Stimulated activated CD8-positive, alpha-beta memory T cell treated with anti-CD3 and anti-CD28 coated beads, Interleukin-15, amount 100 ng/mL, for 4 hours (primary cell): ENCODE measurements at places on chromosomes 12 and 14.

- DNase-seq: no peak
Observed at GRCh38 chr12:31020385-31021166, 53.1 kb upstream of the DDX11 start.

GRCh38 chr14:87233806-87234384 is 759.1 kb downstream of the GALC start:
- DNase-seq: no peak

- DNase-seq: no peak
Observed at GRCh38 chr14:35929186-35929585, 103.0 kb downstream of the BRMS1L start.

GRCh38 chr14:31549817-31550216 is 11.4 kb upstream of the NUBPL start:
- no peak for DNase-seq

DNA sequence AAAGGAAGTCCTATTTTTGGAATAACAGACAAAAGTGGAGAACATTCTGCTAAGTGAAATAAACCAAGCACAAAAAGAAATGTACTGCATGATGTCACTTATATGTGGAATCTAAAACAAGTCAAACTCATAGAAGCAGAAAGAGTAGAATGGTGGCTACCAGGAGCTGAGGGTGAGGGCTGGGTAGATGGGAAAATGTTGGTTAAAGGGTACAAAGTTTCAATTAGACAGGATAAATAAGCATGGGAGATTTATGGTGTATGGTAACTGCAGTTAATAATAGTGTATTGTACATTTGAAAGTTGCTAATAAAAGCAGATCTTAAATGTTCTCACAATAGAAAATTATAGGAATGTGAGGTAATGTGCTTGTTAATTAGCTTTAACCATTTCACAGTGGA is 12.8 kb downstream of the LUM start:
- no peak for DNase-seq

GRCh38 chr14:55125403-55125802 is 3.6 kb upstream of the LGALS3 start:
- no peak for DNase-seq

- no peak for DNase-seq
Observed at GRCh38 chr14:29716150-29716549, 211.5 kb downstream of the PRKD1 start.

- no peak for DNase-seq
Observed at GRCh38 chr12:29650371-29650770, 133.4 kb downstream of the TMTC1 start.

DNA sequence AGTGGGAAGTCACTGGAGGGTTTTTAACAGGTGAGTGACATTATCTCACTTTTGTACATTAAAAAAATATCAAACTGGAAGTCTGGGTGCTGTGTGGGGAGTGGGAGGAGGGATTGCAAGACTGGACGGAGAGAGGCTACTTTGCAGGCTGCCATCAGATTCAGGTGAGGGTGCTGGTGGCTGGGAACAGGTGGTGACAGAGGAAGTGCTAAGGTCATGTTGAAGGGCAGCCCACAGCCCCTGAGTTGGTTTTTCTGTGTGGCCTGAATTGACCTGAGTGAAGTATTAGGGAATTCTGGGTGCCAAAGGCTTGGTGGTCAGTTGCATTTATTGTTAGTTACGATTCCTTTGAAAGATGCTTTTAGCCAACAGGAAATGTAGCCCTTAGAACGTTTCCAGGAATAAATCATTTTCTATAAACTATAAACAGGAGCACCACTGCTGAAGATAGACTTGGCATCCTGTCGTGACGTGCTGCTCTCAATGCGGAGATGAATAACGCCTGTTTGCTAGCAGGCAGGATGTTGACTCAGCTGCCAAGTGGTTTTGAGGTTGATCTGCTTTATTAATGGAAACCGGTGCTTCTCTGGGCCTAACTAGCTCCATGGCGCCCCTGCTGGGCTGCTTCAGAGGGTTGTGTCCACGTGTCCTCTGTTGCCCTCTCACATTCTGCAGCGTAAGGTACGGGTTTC is 707.5 kb upstream of the TMEM132C start:
- no peak for DNase-seq

GRCh38 chr12:38279756-38280155 is 36.8 kb upstream of the ALG10B start:
- DNase-seq: no peak

DNA sequence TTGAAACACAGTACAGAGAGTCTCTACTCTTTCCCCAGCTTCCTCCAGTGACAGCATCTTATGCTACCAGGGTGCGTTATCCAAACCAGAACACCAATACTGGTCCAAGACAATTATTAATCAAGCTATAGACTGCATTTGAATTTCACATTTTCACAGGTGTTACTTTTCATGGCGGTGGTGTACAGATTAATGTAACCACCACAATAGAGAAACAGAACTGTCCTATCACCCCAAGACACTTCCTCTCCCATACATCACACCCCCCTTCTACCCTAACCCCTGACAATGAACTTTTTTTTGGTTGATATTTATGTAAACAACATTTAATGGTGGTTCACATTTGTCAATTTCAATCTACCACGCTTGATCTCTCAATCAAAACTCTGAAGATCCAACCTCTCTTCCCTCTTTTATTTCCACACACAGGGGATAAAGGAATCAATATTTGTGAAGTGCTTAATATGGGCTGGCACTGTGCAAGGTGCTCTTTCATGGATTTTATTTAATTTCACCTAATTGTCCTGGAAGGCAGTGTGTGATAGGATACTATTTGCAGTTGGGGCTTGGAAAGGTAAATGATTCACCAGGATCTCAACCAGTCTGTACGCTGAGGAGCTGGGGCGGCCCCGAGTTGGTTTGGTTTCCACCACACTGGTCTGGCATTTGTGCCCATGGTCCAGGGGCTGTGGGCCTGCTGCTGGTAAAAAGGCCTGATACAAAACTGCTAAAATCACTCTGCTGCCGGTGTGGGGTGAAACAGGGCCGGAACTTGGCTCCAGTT is 54.6 kb upstream of the DICER1 start:
- DNase-seq: no peak

DNA sequence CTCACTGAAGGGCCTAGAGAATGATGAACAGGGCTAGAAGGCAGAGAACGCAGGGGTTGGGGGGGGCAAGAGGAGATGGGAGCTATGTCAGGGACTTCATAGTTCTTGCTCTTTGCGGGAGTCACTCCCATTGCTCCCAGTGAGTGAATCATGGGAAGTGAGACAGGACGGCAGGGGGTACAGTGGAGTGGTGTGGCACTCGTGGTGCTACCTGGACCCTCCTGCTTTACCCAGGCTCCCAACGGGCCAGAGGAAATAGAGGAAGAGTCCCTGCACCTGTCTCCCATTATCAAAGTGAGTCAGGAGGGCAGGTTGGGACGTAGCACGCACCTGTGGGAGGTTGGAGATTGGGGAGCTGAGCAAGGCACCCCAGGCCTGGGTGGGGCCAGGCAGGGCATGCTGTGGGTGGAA is 1.3 kb upstream of the KRT8 start:
- no peak for DNase-seq

DNA sequence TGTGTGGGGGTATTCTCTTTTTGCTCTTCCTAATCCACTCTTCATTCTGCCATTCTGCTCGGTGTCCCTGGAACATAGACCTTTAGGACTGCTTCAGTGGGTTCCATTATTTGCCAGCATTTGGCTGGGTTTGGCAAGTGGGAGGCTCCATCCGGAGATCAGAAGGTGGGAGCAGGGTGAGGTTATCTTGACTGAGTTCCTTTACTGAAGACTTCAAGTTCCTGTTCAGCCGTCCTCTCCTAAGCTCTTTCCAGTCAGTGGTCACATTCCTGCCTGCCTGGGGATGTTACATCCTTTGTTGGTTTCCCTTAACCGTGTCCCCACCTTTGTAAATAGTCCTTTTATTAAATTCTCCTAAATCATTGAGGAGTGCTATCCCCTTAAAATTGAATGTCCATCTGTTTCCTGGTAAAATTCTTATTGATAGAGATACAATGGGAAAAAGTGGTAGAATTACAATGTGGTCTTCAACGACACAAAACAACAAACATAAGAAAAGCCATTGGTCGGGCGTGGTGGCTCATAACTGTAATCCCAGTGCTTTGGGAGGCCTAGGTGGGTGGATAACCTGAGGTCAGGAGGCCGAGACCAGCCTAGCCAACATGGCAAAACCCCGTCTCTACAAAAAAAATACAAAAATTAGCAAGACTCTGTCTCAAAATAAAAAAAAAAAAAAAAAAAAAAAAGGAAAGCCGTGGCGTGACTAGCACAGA is 5.0 kb upstream of the MIA2 start:
- no peak for DNase-seq

GRCh38 chr14:88476214-88476774 is 78.5 kb downstream of the PTPN21 start:
- no peak for DNase-seq

DNA sequence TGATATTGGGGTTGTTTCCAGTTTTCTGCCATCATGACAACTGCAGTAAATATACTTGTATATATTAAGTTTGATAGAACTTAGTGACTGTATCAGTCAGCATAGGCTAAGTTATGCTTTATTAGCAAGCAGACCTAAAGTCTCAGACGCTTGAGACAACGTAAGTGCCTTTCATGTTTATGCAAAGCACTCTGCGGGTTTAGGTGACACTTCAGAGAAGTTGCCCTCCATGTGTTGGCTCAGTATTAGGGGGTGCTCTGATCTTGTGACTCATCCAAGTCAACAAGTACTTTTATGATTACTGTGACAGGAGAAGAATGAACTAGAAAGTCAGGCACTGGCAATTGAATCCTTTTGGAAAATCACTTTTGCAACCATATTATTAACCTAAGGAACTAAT is 13.3 kb upstream of the OTOGL start:
- DNase-seq: no peak

- no peak for DNase-seq
Observed at GRCh38 chr12:22573181-22573580, 28.8 kb upstream of the C2CD5 start.

DNA sequence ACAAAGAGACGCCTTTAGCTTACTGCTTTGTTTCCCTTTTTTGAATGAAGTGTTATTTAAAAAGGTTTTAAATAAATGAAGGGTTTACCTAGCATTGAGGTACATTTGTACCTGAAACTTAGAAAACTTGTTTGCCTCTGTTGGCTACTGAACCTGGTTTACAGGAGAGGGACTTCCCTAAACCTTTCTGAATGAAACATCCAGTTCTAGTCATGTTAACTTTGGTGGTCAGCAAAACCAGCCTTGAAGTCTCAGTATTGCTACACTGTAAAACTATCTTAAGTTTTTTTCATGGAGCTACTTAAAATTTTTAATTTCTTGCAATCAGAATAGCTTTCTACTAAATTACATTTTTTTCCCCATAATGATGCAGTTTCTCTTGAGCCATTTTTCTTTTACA is 38.2 kb downstream of the RASSF8 start:
- DNase-seq: no peak

GRCh38 chr14:100855256-100855930 is 29.5 kb downstream of the MEG3 start:
- no peak for DNase-seq

DNA sequence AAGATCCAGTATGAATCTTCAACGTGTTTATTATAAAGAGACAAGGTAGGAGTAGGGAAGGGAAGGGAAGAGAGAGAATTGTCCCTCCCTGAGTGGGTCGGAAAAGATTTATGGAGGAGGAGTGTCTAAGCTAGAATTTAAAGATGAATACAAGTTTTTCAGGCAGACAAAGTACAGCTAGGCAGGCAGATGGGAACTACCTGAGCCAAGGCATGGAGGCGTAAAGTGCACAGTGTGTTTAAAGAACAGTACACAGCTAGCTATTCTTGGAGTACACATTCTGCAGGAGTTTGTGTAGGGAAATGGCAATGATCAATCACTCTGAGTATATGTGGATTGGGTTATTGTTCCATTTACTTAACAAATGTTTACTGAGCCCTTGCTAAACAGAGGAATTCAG is 20.1 kb downstream of the PLEKHG7 start:
- no peak for DNase-seq

- DNase-seq: no peak
Observed at GRCh38 chr12:106790020-106790419, 15.5 kb downstream of the RIC8B start.

DNA sequence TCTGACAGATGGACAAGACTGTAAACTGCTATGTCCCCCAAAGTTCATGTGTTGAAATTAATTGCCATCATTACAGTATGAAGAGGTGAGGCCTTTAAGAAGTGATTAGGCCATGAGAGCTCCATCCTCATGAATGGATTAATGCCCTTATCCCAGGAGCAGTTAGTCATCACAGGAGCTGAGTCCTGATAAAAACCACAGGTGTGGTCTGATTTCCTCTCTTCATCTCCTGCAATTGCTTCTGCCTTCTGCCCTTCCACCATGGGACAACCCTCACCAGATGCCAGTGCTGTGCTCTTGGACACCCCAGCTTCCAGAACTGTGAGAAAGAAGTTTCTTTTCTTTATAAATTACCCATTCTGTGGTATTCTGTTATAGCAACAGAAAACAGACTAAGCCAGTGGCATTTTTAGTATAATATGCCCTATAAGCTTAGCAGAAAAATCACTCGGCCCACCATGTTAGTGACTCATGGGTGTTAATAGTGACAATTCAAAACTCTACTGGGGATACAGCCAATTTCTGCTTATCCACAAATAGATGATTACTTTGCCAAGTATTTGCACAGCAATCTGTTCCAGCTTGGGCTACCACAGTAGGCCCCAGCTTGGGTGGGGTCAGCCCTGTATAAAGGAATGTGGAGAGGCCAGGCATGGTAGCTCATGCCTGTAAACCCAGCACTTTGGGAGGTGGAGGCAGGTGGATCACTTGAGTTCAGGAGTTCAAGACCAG is 129.0 kb upstream of the BCL2L14 start:
- no peak for DNase-seq

DNA sequence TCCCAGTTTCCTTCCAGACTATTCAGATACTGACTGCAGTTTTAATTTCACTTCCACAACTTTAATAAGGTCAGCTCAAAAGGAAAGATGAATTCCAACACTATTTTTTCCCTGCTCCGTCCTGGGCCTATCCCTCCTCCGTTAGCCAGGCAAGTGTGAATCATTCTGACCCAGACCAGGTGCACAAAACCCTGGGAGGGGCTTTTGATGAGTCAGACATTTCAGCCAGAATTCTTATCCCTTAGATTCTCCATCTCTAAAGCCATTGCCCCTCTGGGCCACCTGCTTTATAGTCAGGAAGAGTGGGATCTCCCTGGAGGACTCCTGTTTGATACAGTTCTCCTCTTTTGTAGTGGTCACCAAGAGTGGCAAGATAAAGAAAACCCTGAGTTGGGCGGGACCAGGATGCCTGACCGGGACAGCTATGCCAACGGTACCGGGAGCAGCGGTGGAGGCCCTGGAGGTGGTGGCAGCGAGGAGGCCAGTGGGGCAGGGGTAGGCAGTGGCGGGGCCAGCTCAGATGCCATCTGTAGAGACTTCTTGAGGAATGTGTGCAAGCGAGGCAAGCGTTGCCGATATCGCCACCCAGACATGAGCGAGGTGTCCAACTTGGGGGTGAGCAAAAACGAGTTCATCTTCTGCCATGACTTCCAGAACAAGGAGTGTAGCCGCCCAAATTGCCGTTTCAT is 2.2 kb downstream of the ZC3H10 start:
- no peak for DNase-seq

- no peak for DNase-seq
Observed at GRCh38 chr12:124041907-124042306, 68.9 kb downstream of the ZNF664 start.

GRCh38 chr14:38079268-38079667 is 128.4 kb upstream of the SSTR1 start:
- DNase-seq: no peak
